ENCODE measurements at places on chromosomes 13 and 19.

DNA sequence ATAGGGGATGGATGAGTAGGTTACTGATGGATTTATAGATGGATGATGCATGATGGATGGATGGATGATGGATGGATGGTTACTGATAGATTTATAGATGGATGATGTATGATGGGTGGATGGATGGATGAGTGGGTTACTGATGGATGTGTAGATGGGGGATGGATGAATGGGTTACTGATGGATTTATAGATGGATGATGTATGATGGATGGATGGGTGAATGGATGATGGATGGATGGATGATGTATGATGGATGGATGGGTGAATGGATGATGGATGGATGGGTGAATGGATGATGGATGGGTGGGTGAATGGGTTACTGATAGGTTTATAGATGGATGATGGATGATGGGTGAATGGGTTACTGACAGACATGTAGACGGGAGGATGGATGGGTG lies 6.3 kb upstream of the C2CD4C start:
- no peak for DNase-seq

- DNase-seq: no peak
These were observed 36.1 kb downstream of the MTUS2 start for GRCh38 chr13:28856287-28856686.

GRCh38 chr13:20401931-20402856 lies 123.5 kb downstream of the CRYL1 start:
- no peak for DNase-seq

GRCh38 chr19:1750343-1751021 lies 2.8 kb upstream of the ONECUT3 start:
- no peak for DNase-seq

GRCh38 chr13:34464011-34464410 lies 478.1 kb upstream of the NBEA start:
- DNase-seq: no peak

DNA sequence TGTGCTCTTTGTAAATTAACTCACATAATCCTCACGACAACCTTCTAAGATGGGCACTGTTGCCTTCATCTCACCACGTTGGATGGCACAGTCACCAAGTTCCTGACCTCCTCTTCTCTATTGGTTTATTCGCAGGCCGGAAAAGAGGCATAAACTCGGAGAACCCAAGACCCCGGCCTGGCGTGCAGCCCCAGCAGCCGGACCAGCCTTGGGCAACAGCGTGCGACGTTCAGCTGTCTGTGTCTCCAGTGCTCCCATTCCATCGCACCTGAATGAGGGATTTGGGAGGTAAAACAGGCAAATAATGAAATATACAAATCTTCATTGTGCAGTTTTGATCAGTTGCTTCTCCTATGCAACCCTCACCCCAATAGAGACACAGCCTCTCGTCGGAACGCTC lies 34.5 kb upstream of the GAS6 start:
- DNase-seq: no peak

- no peak for DNase-seq
These were observed 114.2 kb downstream of the RAP2A start for GRCh38 chr13:97548138-97548537.

GRCh38 chr19:288911-289310 lies 2.3 kb downstream of the PLPP2 start:
- DNase-seq: no peak

DNA sequence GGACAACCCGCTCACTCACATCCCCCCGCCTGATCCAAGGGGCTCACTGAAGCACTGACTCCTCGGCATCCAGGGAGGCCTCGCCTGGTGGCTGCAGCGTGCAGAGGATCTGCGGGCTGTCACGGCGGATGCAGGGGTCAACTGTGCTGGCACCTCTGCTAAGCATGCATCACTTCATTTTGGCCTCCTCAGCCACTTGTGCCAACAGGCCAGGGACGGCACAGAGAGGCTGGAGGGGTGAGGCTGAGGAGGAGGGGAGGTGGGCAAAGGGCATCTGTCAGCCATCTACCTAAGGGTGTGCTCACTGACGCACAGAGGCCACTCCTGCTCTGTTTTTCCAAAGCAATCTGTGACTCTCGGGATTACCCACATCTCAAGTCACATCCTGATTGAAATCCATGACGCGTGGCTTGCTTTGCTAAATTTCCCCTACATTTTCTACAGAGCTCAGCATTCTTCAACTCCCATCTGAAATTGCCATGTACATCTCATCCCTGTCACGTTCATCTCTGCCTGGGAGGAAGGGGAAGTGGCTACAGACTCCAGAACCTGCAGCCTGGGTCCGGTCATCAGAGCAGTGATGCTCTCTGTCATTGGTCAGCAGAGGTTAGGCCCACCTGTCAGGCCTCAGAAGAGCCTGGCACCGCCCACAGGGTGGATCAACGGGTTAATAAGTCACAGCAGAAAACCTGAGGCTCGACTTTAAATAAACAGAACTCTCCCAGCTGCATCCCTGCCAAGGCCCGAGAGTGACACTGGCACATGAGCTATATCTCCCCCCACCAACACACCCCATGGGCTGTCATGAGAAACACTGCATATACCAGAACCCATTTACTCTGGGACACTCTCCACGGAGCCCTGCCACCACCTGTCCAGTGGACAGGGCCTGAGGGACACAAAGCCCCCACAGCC lies 17.6 kb downstream of the ELL start:
- DNase-seq: no peak

DNA sequence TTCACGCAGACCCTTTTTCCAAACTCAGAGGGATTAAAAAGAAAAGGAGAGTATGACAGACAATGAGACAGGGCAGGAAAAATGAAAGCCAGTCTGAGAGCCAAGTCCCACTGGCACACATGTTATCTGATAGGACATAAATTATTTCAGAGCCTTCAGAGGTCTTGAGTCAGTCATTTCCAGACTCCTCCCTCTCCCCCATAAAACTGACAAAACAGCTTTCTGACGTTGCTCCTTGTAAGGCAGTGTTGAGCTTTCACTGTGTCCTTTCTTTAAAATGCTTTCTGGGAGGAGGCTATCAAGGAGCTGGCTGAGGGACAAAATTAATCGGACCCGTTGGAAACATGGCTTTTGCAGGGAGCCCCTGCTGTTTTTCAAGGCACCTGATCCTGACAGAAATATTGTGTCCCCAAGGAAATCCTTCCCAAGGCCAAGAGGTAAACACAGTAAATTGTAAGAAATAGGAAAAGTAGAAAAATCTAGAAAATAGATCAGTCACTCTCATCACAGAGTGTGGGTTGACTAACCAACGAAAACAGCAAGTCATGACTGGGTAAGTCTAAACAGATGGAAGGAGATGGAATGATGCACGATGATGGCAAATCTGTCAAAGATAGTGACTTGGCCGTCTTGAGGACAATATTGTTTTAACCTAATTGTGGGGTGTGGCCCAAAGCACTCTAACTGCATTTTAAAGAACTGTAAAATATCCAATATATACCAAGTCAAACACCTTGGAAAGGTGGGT lies 89.7 kb downstream of the DCT start:
- no peak for DNase-seq

DNA sequence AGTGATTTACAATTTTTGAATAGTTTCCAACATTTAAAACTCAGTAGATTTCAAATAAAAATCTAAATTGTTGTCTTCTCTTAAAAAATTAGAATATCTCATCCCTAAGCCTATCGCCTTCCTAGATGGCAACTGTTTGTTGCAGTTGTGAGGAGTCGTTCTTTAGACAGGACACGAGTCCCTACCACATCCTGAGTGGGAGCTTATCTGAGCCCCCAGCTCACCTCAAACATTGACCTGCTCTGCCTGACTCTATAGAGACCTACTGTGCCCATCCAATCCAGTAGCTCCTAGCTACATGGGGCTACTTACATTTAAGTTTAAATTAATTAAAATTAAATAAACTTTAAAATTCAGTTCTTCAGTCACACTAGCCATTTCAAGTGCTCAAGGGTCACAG lies 434.7 kb downstream of the FOXO1 start:
- no peak for DNase-seq

DNA sequence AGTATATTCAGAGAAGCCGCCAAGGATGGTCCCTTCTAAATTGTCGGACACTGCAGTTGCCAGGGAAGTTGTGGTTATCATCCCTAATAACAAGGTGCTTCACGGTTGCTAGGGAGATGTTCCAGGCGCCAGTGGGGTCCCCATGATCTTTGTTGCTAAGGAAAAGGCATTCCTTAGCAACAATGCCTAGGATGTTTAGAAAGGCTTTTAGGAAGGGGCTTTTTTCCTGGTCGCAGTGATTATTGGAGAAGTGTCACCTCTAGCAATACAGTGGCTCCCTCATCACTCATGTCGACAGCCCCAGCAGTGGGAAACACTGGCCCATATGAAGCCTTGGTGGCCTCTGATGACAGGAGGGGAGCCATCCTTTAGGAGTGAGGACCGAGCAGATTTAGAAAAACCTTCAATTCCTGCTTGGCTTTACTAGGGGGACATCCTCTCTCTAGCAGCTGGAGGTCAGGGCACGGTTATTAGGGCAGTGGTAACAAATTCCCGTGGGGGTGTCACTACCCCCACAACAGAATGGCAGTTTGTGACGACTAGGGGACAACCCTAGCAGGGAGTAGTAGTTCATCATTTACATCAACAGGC lies 6.4 kb upstream of the TMC4 start:
- no peak for DNase-seq

DNA sequence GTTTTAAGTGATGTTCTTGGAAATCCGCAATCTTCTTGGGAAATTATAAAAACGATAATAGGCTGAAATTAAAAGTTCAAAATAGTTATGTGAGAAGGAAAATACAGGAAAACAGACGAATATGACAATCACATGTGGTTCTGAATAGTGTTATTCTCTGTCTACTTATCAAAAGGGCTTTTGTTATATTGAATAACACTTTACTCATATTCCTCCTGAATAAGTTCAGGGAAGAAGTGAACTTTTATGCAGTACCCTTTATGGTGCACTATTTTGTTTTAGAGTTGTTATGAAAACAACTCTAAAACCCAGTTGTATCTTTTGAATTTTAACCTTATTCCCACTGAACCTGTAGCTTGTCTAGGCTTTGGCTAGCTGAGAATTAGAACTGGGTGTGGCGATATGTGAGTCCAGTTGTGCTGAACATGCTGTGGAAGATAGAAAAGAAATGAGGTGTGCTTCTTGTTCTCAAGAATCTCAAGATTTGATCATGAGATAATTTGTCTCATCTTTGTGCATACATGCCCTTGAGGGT lies 384.4 kb downstream of the LMO7 start:
- no peak for DNase-seq

DNA sequence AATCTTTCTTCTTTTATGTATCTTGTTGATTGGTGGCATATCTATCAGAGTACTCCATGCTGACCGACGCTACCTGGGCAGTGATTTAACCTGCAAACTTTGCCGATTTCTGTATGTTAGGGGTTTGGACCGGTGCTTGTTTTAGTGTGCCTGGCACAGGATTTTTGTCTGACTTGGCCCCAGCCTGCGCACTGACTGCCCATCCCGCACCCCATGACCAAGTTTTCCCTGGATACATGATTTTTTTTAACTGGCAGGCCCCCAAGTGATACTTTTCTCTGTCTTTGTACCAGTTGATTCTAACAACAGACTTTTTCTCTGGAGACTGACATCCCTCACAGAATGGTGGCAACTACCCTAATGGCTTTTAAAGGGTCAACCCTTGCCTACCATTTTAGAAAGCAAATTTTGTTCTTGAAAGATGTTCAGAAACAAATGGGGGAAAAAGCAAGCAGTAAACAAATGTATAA lies 69.0 kb upstream of the C1QTNF9B start:
- no peak for DNase-seq

- no peak for DNase-seq
These were observed 286.6 kb downstream of the PCDH20 start for GRCh38 chr13:61128850-61129645.

- no peak for DNase-seq
These were observed at the start of gene PLIN4 for GRCh38 chr19:4518345-4519171. TSS of gene PLIN4 (minus strand) at chr19:4518486. CDS start at chr19:4518272, 214 bp downstream.

GRCh38 chr13:42549552-42549936 lies 24.4 kb upstream of the TNFSF11 start:
- no peak for DNase-seq

DNA sequence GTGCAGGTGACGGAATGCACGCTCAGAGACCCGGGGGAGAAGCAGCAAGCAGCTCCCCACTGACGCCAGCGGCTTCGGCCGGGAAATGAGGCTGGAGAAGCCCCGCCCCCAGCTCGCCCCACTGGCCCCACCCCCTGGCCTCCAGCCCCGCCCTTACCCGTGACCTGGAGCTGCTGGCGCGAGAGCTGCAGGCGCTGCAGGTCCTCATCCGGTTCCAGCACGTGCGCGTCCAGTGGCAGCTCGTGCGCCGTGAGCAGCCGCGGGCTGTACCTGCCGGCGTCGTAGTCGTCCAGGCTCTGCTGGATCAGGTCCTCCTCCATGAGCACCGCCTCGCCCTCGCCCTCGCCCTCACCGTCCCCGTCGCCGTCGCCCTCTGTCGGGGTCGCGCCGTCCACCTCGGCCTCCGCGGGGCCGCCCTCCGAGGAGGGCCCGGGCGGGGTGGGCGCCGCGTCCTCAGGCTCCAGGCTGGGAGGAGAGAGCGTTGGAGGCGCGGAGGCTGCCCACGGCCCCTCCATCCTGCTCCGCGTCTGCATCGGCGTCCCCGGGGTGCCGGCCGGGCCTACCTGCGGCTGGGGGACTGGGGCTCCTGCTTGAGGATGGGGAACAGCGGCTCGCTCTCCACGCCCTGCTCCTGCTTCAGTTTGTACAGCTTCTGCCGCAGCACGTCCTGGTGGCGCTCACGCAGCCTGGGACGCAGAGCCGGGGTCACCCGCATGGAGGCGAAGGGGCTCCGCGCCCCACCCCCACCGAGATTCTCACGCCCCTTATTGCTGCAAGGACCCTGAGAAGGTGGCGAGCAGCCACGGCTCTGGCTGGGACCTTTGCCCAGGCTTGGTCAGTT lies 6.4 kb upstream of the TBXA2R start:
- no peak for DNase-seq

DNA sequence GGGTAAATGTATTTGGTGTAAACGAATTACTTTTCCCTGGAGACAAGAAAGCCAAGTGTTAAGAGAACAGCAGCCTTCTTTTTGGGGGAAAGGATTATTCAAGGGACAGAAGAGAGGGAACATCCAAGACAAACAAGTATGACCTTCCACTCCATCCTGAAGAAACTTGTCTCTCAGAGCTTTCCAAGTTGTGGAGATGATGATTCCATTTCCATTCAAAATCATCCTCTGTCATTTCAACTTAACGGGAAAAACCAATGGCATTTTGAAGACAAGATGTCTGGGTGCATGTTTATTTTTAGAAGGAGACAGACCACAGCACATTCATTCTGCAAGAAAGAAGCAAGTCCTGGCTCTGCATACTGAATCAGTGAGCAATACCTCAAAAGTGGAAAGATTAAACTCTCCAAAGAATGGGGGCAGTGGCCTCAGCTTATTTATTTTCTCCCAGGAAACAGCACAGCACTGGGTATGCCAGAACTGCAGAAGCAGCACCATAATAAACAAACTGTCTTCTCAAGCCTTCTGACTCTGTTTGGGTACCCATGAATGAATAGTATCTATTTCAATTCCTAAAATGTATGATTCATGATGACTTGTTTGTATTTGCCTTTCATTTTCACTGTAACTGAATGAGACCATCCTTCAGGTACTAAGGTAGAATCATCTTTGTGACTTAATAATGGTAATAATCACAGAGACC lies 541.0 kb downstream of the RFC3 start:
- DNase-seq: no peak
